ENCODE measurements at places on chromosomes 1 and 21. TPM values are rescaled to one million over a fixed set of nuclear protein-coding genes. Genes with fewer than 3 reads are reported as not detected.

Gene C1orf105
- 0.07 TPM for total RNA-seq

Gene TEX38
- total RNA-seq = not detected

Gene FCGR3A
- not detected for total RNA-seq

Gene KCNH1
- 3.0 TPM for total RNA-seq

Gene KRTAP19-2
- not detected for total RNA-seq

Gene ANGPTL3
- not detected for total RNA-seq

Gene EXTL2
- 8.3 TPM for total RNA-seq

Gene CD53
- total RNA-seq = not detected

Gene PLCH2
- 0.41 TPM for total RNA-seq

Gene NR5A2
- total RNA-seq = 8.4 TPM

Gene LCE1C
- total RNA-seq = not detected

Gene SPRTN
- total RNA-seq = 12.1 TPM

Gene NOTCH2
- 18.6 TPM for total RNA-seq

Gene OR6K3
- not detected for total RNA-seq

Gene CD52
- not detected for total RNA-seq

Gene OR6F1
- total RNA-seq = not detected

Gene OR10Z1
- total RNA-seq = not detected

Gene CYP4A22
- total RNA-seq = not detected

Gene SYT6
- total RNA-seq = 0.66 TPM

Gene AKIRIN1
- 44.4 TPM for total RNA-seq

Gene RNASEL
- 2.6 TPM for total RNA-seq

Gene BGLAP
- total RNA-seq = 1.2 TPM

Gene CFAP107
- total RNA-seq = not detected

Gene NEGR1
- not detected for total RNA-seq

Gene PKNOX1
- total RNA-seq = 5.9 TPM

Gene STX12
- total RNA-seq = 8.8 TPM

Gene IL22RA1
- total RNA-seq = 4.7 TPM

Gene DISP3
- total RNA-seq = 0.28 TPM

Gene F3
- 3.3 TPM for total RNA-seq

Gene TOMM20
- 113 TPM for total RNA-seq

Gene SPATA21
- 0.06 TPM for total RNA-seq

Gene KCNQ4
- 0.14 TPM for total RNA-seq

Gene AGT
- 0.06 TPM for total RNA-seq

Gene RIPPLY3
- total RNA-seq = 0.56 TPM

Gene HJV
- not detected for total RNA-seq

Gene OR2L13
- total RNA-seq = not detected

Gene SPRR2E
- not detected for total RNA-seq

Gene ETNK2
- total RNA-seq = 3.9 TPM

Gene KRTAP12-2
- not detected for total RNA-seq

Gene ZNF648
- total RNA-seq = not detected

Gene CHIA
- not detected for total RNA-seq

Gene TDRD5
- not detected for total RNA-seq

Gene GCSAML
- not detected for total RNA-seq

Gene CHD5
- 0.69 TPM for total RNA-seq

Gene PCP4
- total RNA-seq = not detected

Gene GJA5
- not detected for total RNA-seq

Data from A549 treated with CpdA at 1 μM for 4 hours (cell line).